ENCODE measurements at places on chromosomes 3 and 15.

GRCh38 chr3:11626084-11626463 is 17.6 kb downstream of the VGLL4 start:
- DNase-seq = no peak

- DNase-seq = peak; percentile 32
These were observed 2.1 kb downstream of the EPHB1 start for GRCh38 chr3:134797057-134797740.

GRCh38 chr3:58555203-58555602 is 18.2 kb upstream of the ACOX2 start:
- DNase-seq = no peak

DNA sequence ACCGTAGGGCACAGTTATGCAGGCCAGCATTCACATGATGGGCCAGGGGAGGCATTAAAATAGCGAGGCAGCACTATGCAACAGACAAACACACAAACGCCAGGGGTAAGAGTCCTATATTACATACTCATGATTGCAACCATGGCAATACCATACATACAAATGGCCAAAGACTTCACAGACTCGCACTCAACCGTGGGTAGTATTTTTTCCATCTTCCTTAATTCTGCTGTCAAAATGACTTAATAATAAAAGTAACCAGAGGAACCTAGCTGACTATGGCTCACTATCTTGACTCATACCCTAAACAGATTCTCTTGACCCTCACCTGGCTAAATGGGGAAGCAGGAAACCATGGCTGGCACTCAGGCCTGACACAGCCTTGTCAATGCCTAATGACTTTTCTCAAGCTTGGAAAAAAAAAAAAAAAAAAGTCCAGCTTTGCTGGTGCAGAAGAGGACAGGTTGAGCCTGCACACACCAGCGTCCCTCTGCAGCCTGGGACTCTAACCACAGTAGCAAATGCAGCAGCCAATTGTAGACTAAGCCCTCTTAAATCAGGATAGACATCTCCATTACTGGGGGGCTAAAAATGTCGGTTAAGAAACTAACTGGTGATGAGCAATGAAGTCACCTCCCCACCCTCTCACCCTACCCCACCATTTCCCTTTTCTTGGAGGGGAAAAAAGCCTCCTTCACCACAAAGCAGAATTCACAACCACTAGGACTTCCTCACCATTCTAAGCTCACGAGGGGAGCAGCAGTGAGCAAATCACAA is 23.1 kb downstream of the CCDC12 start:
- DNase-seq = no peak
